ENCODE measurements at places on chromosomes 7 and 10.

DNA sequence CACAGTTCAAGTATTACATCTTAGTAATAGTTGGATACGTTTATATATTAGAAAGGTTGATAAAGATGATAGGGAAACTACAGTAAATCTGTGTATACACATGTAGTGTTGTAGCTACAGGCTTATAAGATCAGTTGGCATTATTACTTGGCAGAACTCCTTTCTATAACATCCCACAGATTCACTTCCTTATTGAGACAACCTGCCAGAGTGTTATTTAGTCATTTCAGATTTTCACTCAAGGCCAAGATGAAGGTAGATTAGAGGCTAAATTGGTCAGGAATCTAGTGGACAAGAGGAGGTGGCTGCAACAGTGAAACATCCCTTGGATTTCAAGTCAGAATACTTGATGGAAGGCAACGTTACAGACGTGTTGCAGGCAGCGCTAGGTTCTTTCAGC lies 63.0 kb downstream of the PAPSS2 start:
- no peak for ATAC-seq

GRCh38 chr10:35140126-35140525 lies 13.5 kb downstream of the CREM start:
- no peak for ATAC-seq

DNA sequence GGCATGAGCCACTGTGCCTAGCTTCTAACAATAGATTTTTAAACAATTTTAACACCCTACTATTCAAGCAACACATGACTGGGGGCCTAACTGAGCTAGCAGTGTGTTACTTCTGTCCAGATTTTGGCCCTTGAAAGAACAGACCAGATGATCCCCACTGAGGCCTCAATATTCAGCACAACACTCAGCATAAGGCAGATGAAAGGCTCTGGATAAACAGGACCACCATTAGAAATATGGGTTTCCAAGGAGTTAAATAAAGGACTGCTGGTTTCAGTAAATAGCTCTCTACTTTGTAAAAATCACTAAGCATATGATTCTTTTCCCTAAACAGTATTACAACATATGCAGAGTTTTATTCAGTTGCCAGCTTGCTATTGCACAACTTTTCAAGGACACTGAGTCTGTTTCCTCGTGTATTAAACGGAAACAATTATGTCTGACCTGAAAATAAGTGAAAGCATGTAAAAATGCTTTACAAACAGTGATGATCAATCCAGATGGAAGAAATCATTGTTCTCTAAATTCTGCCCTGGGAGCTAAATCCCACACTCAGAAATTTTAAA lies 23.8 kb upstream of the FZD1 start:
- no peak for ATAC-seq

- ATAC-seq, result no peak
Observed at GRCh38 chr7:1666317-1666822, 3.7 kb upstream of the ELFN1 start.

Data from stimulated activated memory B cell treated with anti-CD40 and anti-IgM and Interleukin-4, amounts not matched to agents 10 μg/mL and 1 μg/mL and 100 μg/mL, for 72 hours (primary cell).